ENCODE measurements at places on chromosomes 6 and 20.

DNA sequence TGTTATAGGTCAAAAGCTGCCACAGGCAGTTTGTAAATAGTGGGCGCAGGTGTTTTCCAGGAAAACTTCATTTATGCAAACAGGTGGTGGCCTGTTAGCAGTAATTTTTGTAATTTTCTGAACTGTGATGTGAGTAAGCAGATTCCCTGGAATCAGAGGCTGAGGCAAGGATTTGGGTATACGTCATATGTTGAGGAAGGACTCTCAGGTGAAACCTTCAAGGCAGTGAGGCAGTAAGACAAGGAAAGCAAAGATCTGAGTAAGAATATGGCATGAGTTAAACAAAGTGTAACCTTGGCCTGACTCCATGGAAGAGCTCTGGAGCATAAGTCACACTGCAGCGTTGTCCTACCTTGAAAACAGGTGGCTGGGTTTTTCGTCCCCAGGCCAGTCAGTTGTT is 291.1 kb upstream of the BTBD3 start:
- DNase-seq = no peak

- DNase-seq = no peak
Observed at GRCh38 chr20:50286609-50287008, 96.0 kb downstream of the CEBPB start.

GRCh38 chr20:5551621-5552020 is 198.6 kb upstream of the SHLD1 start:
- DNase-seq = no peak

DNA sequence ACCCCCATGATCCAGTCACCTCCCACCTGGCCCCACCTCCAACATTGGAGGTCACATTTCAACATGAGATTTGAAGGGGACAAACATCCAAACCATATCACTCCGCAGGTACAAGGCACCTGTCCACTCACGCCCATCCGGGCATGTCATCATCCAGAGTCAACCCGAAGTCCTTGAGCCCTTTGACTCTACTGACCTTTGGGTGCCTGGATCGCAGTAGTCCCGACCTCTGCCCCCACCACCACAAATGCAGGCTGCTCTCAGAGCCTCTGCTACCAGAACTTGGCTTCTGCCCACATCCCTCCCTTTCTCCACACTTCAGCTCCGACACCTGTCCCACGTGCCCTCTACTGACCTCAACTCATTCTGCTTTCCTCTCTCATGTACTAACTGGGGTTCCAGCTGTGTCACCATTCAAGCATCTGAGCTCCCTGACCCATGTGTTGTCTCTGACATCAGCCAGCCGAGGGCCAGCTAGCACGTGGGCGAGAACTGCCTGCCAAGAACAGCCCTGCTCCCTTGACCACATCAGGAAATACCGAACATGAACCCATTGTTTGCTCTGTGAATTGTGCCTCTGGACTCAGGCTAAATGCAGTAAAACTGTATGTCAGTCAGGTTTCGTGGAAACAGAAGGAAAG is 498.3 kb upstream of the SULF2 start:
- peak; percentile 22 for DNase-seq

DNA sequence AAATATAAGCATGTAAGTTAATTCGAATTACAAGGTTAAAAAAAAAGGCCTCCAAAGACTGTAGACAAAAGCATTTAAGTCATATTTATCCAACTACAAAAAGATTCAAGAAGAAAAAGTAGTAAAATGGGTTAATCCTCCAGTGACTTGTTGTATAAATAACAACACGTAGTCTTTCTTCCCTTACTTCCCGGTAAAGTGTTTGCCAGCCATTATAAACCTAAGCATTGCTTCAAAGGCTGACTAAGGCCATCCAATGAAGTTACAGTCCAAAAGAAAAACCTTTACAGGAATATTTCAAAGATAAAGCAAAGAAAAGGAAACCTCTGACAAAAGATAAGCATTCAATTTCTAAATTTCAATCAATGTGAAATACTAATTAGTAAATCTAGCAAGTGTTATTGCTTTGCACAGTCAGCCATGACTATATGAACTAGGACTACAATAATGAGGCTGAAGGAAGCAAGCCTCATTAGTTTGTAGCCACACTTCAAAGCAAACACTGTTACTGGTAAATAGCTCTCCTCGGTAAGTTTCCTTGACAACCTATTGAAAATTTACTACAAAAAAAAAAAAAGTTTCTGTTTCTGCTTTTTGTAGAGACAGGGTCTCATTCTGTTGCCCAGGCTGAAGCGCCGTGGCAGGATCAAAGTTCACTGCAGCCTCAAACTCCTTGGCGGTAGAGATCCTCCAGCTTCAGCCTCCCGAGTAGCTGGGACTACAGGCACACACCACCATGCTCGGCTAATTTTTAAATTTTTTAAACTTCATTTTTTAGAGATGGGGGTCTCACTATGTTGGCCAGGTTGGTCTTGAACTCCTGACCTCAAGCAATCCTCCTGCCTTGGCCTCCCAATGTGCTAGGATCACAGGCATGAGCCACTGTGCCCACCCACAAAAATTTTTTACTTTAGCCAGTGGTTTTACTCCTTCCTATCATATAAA is 46.0 kb downstream of the NUDT3 start:
- DNase-seq = no peak

DNA sequence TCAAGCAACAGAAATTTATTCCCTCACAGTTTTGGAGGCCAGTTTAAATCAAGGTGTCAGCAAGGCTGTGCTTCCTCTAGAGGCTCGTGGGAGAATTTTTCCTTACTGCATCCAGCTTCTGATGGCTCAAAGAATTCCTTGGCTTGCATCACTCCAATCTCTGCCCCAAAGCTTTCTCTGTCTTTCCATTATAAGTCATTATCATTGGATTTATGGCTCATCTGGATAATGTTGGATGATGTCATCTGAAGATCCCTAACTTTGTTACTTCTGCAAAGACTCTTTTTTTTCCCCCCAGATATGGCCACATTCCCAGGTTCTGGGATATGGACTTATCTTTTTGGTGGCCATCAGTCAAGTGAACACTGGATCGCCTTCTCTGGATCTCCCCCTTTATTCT is 146.3 kb upstream of the B3GAT2 start:
- no peak for DNase-seq

DNA sequence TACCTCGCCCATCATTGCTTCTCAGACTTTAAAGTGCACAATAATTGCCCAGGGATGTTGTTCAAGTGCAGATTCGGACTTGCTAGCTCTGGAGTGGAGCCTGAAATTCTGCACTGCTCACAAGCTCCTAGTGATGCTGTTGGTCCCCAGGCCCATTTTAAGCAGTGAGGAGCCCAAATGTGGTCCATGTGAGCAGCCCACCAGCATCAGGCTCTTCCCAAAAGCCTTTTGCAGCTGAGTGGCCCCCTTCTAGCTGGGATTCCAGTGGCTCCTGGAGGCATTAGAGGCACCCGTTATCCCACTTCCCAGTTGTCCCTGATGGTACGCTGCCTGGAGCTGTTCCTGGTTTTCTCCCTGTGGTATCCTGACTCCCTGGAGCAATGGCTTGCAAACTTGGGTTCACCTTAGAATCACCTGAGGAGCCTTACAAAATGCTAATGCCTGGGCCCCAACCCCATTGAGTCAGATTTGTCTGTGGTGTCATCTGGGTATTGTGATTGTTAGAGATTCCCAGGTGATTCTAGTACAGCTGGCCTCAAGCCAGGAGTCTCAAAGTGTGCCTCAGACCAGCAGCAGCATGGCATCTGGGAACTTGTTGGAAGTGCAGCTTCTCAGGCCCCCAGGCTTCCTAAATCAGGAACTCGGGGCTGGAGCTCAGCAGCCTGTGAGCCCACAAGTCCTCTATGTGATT is 186.9 kb upstream of the SLC24A3 start:
- no peak for DNase-seq

DNA sequence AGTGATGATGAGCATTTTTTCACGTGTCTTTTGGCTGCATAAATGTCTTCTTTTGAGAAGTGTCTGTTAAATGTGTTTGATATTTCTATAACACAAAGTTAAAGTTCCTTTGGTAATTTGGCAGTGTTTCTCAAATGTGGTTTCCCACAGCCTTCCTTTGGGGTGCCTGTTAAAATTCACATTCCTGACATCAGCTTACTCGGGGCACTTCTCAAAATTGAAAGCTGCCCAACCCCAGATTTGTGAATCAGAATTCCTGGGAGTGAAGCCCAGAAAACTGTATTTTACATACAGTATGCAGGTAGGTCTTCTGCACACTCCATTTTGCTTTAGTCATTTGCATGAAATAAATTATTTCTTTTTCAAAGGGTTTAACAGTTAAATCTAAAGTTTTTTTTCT is 207.9 kb downstream of the GMPR start:
- DNase-seq = no peak

DNA sequence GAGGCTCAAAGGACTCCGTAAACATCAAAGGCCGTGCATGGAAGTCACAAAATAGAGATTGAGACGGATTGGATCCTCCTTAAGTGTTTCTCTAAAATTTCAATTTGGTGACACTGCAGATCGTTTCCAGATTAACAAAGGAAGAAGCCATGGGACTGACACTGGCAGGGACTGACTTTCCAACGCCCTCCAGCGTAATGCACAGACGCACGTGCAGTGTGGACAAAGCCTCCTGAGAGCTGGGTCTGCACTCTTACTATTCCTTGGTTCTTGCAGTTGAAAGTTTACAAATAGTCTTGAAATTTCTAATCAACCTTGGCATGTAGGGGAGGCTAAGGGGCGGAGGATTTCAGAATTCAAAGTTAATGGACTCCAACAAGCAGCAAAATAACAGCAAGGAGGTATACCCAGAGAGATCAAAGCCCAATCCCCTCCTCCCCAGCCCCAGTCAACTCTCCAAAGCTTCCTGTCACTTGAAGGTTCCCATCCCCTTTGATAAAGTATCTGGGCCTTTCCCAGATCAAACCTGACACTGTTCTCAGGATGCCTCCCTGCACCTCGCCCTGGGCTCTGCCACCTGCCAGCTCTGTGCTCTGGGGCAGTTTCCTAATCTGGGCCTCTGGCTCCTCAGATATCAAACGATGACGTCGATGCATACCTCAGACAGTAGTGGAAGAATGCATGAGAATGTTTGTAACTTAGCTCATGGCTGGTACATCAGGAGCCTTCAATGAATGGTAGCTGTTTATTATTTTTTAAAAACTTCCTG is 106.5 kb upstream of the TRAF3IP2 start:
- DNase-seq = peak; percentile 17
